ENCODE measurements at places on chromosomes 2 and 18. TPM values are rescaled to one million over a fixed set of nuclear protein-coding genes. Genes with fewer than 3 reads are reported as not detected.

GRCh38 chr2:20422402-20423271 lies 24.2 kb upstream of the RHOB start:
- DNase-seq: no peak

Gene NYAP2
- 0.61 TPM for total RNA-seq

Gene CHMP3
- 61.7 TPM for total RNA-seq

Gene ECEL1
- total RNA-seq: 0.19 TPM

Gene PDE1A
- total RNA-seq: 9.2 TPM

- DNase-seq: no peak
Observed at GRCh38 chr2:240333985-240334384, 101.5 kb upstream of the GPC1 start.

DNA sequence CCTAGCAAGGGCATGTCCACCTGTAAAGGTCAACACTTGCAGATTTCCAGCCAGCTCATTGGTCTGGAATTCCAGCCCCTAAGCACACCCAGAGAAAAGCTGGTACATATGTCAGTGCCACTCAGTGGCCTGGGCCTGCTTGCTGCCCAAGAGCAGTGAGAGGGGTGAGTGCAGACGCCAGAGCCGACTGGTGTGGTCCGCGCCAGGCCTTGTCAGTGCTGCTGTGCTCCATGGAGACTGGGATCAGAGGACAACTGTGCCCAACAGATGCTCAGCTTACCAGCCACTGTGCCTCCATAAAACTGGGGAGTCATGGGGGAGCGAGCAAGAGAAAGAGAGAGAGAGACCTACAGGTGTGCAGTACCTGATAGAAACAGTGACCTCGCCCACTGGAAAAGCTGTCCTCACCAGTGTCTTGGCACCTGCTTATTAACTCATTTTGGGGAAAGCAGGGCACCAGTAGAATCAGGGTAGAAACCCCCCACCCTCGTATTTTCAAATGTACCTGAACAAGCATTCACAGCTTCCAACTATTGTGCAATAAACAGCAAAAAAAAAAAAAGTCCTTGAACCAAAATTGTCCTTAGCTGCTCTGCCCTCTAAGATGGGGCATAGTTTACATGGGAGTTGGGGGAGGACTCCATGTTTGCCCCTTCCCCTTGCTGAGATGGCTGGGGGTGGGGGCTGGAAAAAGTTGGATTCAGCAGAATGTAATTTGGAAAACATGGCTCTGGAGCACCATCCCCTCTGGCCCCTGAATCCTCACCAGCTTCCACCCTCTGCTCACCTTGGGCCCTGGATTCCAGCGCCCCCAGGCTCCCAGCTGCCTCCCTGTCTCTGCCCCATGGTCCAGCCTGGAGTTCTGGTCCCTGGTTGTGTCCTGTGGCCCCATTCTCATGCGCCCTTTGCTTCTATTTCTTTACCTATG lies 1.4 kb upstream of the SP140L start:
- DNase-seq: no peak

Gene ITM2C
- 15.4 TPM for total RNA-seq

Gene TGFA
- total RNA-seq: 15.8 TPM

DNA sequence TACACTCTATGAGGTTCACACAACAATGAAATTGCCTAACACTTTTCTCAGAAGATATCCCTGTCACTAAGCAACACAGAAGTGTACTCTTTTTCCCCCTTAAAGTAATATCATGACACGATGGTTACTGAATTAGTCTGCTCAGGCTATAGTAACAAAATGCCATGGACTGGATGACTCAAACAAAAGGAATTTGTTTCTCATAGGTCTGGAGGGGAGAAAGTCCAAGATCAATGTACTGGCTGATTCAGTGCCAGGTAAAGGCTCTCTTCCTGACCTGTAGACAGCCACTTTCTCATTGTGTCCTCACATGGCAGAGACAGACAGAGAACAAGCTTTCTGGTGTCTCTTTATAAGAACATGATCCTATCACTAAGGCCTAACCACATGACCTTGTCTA lies 211.9 kb downstream of the RBM43 start:
- no peak for DNase-seq

- no peak for DNase-seq
Observed at GRCh38 chr2:190382851-190383250, 25.3 kb upstream of the MFSD6 start.

- no peak for DNase-seq
Observed at GRCh38 chr2:231571661-231572191, 20.9 kb upstream of the TEX44 start.

DNA sequence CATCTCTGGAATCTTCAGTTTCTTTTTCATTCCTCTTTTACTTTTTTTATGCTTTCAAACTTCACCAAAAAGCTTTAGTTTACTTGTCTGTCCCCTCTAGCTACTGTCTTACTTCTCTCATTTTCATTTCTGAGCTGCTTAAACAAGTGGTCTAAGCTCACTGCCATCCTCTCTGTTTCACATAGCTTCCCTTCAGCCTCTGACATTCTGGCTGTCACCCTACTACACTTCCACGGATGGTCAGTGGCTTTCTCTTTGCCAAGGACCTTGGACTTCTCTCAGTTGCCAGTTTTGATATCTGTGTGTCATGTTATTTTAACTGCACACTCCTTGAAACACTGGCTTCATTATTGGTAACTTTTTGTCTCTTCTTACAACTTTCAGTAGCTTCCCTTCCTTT lies 176.1 kb downstream of the IKZF2 start:
- no peak for DNase-seq

DNA sequence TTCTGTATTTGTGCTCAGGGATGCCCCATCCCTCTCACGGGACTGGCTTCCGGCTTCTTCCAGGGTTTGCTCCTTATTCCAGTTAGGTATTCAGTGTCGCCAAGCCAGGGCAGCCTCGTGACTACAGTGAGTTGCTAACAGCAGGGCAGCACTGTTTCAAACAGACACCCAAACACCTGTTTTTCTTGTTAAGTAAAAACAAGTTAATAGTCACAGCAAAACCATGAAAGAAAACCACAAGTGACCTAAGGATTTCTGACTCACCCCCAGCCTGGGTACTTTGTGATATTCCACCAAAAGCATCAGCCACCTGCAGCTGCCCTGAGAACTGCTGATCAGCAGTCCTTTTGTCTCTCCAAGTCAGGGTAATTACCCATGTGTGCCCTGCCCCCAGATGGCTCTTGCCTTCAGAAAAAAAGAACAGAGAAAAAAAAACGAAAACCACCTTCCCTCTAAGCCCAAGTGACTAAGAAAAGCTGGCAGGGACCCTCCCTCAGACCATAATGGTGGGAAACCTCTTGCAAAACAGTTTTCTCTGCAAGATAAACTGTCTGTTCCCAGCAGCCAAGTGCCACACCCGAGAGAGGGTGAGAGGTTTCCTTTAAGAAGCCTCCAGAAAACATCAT lies 178.2 kb downstream of the ANAPC1 start:
- no peak for DNase-seq

Data from esophagus squamous epithelium (tissue), 5 donors.